Fibroblast of the conjunctiva (primary cell): ENCODE measurements at places on chromosomes 12 and 14.

DNA sequence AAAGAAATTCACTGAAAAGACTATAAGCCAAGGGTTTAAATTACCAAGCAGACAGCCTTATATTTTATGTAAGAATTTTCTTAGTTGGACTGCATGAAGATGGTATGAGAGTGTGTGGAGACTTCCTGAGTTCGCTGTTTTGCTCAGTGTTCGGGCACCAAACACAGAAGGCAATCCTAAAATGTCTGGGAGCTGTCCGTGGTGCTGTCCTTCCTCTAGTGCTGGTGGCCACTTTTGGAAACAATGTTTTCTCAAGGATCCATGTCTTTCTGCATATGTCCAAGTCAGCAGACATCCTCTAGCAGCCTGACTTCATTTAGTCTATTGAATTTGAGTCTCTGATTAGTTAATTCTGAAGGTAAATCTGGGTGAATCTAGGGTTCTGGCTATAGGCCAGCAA lies 135.8 kb downstream of the SLC8A3 start:
- DNase-seq: no peak

DNA sequence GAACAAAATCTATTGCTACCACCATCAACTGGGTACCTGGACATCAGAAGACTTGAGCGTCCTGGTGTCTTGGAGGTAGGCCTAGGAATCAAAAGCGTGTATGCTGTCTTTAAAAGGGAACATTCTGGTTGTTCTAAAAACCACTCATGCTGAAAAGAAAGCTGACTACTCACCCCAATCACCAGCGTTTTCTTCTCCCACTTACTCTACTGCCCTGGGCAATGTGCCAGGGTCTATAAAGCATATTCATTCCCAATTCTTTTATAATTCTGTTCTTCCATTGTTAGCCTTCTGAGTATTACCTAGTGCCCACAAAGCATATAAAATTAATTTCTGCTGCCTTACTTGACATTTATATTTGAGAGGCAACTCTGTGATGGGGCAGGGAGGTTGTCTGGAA lies 133.4 kb downstream of the KCNA5 start:
- DNase-seq: no peak

- no peak for DNase-seq
Observed at GRCh38 chr14:73873660-73874059, 13.0 kb upstream of the ZNF410 start.

- no peak for DNase-seq
Observed at GRCh38 chr12:76719171-76720041, 44.5 kb upstream of the ZDHHC17 start.

DNA sequence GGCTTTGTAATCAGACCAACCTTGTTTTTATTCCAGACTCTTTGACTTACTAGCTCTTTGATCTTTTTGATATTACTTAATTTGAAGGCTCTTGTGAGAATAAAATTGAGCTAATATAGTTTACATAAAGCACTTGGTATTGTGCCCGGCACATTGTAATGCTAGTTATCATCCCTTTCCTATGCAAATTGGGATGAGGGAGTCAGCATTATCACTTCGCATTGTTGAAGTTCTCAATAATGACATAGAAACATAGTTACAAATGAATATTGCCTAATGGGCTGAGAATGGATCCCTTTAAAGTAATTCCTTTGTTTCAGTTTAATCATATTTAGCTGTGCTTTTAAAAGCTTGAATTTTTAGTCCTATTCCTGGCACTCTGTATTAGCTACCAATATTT lies 36.6 kb downstream of the SUPT16H start:
- no peak for DNase-seq

- no peak for DNase-seq
Observed at GRCh38 chr14:28057359-28058296, 709.0 kb upstream of the FOXG1 start.

DNA sequence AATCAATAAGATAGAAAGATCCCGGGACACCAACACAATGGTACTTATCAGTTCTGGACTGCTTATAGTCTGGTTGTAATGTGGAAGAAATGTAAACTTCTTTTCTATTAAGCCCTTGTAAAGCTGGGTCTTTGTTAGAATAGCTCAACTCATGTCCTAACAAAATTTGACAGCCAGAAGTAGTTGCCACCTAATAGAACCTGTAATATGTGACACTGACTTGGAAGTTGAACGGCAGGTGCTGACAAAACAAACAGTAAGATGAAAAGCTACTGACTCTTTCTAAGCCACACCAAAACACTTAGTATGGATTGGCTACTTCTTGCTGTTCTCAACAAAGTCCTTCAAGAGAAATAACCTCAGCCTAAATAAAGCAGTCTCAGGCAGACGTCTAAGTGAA lies 56.6 kb downstream of the KIF21A start:
- DNase-seq: no peak

DNA sequence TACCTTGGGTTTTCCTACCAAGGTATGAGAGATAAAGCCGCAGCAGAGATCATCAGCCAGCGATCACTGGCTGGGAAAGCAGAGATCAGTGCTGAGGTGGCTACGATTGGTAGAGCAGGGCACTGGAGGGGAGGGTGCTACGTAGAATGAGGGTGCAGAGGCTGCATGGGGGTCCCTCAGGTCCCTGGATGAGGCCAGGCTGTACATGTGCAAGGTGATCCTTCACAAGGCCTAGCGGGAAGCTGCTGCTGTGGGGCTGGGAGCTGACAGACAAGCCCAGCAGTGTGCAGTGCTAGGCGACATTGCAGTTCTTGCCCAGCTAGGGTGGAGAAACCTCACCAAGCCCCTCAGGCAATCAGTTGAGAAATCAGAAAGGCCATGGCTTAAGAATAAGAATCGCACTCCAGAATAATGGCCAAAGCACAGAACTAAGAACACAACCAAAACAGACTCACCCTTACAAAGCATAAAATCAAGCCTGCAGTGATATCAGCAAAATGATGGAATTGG lies 37.2 kb upstream of the GPR132 start:
- no peak for DNase-seq

GRCh38 chr14:104432611-104433231 lies 146.8 kb upstream of the C14orf180 start:
- no peak for DNase-seq

DNA sequence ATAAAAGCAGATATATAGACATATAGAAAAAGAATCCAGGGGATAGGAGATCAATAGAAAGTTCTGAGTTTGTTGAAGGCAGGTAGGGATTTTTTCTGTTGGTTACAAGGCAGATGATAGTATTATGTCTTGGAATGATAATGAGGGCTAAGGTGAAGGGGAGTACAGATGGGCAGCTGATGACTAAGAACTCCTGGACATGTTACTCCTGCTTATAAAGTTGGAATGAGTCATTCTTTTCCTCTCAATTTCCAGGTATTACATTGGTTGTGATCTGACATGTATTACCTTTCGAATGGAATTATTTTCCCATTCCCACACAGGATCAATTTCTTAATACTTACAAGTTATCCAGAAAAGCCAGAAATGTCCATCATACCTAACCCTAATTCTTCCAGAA lies 545.2 kb upstream of the MGAT4C start:
- no peak for DNase-seq

GRCh38 chr12:28242129-28242495 lies 51.9 kb downstream of the CCDC91 start:
- no peak for DNase-seq

DNA sequence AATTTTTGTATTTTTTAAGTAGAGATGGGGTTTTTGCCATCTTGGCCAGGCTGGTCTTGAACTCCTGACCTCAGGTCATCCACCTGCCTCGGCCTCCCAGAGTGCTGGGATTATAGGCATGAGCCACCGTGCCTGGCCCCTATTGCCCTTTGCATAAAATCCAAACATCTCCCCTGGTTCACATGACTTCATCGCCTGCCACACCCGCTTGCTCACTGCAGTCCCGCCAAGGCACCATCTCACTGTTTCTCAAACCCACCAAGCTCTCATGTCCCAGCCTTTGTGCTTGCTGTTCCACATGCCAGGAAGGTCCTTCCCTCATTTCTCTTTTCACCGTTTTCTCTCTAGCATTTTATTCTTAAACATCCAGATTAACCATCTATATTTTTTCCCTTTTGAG lies 9.7 kb downstream of the RHOF start:
- no peak for DNase-seq

DNA sequence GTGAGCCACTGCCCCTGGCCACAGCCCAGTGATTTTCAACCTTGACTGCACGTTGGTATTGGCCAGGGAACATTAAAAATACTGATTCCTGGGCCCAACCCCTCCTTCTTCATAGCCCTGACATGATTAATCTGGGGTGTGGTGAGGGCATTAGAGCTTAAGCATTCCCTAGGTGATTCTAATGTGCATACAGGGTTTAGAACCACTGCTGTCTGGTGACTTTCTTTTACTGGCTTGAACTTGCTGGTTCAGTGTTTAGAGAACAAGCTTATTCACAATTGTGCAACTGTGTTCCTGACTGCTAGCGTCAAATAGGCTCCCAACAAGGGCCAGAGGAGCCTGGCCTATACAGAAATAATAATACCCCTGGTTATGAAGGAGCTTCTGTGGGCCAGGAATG lies 488.8 kb upstream of the CCDC196 start:
- DNase-seq: no peak

GRCh38 chr14:60756847-60757246 lies 22.3 kb downstream of the MNAT1 start:
- peak; percentile 37 for DNase-seq

- DNase-seq: no peak
Observed at GRCh38 chr14:77120771-77121743, 20.5 kb downstream of the ZDHHC22 start.

DNA sequence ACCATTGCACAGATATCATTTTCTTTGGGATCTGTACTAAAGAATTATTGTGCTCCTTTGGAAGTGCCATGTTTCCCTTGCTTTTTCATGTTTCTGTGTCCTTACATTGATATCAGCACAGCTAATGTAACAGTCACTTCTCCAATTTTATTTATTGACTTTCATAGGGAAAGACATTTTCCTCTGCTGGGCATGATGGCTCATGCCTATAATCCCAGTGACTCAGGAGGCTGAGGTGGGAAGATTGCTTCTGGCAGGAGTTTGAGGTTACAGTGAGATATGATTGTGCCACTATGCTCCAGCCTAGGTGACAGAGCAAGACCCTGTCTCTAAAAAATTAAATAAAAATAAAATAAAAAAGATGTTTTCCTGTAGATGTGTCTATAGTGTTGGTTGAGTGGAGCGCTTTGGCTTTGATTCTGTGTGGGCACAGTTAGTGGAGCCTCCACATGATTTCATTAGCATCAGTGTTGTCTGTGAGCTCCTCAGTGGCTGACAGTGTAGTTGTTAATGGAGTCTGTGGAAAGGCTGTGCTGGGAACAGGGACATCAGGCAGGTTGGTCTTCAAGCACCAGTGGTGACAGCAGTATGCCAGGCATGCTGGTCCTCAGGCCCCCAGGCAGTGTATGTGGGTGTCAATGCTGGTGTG lies 7.4 kb downstream of the OAS2 start:
- DNase-seq: no peak

GRCh38 chr12:114174326-114174725 lies 208.2 kb upstream of the RBM19 start:
- DNase-seq: no peak

GRCh38 chr12:57795354-57795753 lies 12.8 kb downstream of the TSFM start:
- DNase-seq: no peak

DNA sequence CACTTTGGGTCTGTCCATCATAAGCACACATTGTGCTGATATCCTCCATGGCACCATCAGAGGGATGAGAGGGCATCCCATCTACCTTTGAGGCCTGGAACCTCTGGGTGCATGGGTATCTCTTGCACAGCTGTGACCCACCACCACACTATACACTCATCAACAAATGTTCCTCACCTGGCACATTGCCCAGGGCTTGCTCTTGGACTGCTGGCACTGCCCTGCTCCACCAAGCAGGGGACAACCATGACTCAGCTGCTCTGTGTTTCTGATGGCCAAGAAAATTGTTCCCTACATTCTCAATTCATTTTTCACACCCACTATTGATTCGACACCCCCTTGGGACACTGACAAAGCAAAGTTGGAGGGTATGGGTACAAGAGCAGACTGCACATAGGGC lies 155.5 kb downstream of the PTPRO start:
- no peak for DNase-seq

DNA sequence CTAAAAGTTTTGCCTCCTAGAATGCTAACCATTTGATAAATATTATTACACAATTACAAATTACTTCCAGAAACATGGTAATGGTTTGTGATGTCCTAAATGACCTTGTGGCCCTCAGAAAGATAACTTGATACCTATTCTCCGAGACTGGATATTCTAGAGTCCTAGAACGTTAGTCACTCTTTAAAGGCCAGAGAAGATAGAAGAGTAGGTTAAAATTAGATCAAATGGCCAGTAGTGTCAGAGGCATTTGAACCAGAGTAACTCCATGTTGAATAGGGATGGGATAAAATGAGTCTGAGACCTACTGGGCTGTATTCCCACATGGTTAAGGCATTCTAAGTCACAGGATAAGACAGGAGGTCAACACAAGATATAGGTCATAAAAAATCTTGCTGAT lies 96.6 kb upstream of the ADAMTS20 start:
- no peak for DNase-seq

GRCh38 chr14:95889236-95889979 lies 12.8 kb downstream of the TUNAR start:
- no peak for DNase-seq

GRCh38 chr12:56616925-56617324 lies 13.2 kb downstream of the BAZ2A start:
- DNase-seq: no peak

DNA sequence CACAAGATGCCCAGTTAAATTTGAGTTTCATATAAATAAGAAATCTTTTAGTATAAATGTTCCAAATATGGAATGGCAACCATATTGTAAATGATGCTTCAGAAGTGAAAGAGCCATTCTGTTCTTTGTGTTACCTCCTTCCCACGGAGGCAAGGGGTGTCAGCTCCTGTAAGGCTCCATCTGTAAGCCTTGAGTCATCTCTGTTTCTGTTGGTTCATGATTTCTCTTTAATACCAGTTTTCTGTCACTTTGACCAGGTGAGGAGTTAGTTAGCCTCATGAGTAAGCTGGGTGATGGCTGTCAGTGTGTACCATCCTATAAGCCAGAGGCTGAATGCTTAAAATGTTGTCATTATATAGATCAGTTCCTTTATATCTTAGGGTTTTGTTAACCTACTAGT lies 61.9 kb downstream of the TMEM30B start:
- no peak for DNase-seq

GRCh38 chr12:46508651-46509050 lies 136.1 kb upstream of the SLC38A2 start:
- no peak for DNase-seq

GRCh38 chr12:56954958-56955355 lies 2.5 kb downstream of the RDH16 start:
- DNase-seq: no peak

GRCh38 chr12:6914246-6914946 lies at the start of gene ENO2:
Gene ENO2, plus strand, starts transcription at chr12:6914580. Its CDS starts 1,253 bp downstream, at chr12:6915833.
- no peak for DNase-seq

GRCh38 chr14:54252072-54252730 lies 144.6 kb upstream of the CDKN3 start:
- DNase-seq: no peak
